ENCODE measurements at places on chromosomes 5 and 9. TPM values are rescaled to one million over a fixed set of nuclear protein-coding genes. Genes with fewer than 3 reads are reported as not detected.

The PCDHGB6 gene
- total RNA-seq = 1.5 TPM

The EGFL7 gene
- 330 TPM for total RNA-seq

The FBN2 gene
- total RNA-seq = 0.13 TPM

The CARD6 gene
- 34.0 TPM for total RNA-seq

All from dermis microvascular lymphatic vessel endothelial cell (primary cell).